ENCODE measurements at places on chromosomes 7 and 10. TPM values are rescaled to one million over a fixed set of nuclear protein-coding genes. Genes with fewer than 3 reads are reported as not detected.

PANK1 gene
- 7.2 TPM for total RNA-seq

PLCE1 gene
- 7.0 TPM for total RNA-seq

OR2A42 gene
- not detected for total RNA-seq

CUZD1 gene
- 0.94 TPM for total RNA-seq

VPS50 gene
- 7.8 TPM for total RNA-seq

LRRC4 gene
- total RNA-seq, result not detected

PLEKHS1 gene
- not detected for total RNA-seq

All from A549 treated with DMSO at 1 μM for 4 hours (cell line).